ENCODE measurements at places on chromosomes 3 and 15.

GRCh38 chr3:15310491-15311370 is 21.7 kb downstream of the SH3BP5 start:
- peak; percentile 76 for DNase-seq

- DNase-seq = no peak
Observed at GRCh38 chr3:115828401-115828800, 205.1 kb downstream of the GAP43 start.

GRCh38 chr15:67760901-67761300 is 64.4 kb upstream of the SKOR1 start:
- DNase-seq = no peak

GRCh38 chr3:146177519-146177918 is 16.5 kb upstream of the PLOD2 start:
- no peak for DNase-seq

DNA sequence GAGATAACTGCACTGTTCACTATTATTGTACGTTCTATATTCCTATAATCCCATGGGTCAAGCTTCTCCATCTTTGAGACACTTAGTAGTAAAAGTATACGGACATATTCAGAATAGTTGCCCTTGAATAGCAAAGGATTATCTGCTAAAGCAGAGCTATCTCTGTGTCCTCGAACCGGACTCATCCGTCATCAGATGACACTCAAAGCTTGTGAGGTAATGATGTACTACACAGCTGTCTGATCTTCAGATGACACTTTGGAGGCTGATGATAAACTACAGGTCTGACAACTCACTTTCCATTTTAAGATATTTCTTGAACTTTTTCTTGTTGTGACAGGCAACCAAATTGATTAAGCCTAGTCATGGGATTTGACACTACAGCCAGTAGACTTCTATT is 240.2 kb downstream of the SCAPER start:
- no peak for DNase-seq

DNA sequence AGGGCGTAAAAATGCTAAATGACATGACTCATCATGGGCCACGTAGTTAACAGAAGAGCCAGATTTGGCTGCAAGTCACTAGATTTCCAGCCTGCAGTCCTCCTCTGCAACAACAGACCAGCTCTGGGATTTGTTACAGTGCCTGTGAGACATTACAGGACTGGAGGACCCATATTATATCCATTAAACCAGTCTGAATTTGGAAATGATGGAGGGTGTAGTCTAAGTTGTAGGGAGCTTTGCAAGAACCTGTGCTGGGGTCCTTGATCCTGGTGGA is 10.8 kb downstream of the ZNF774 start:
- peak; percentile 92 for DNase-seq

- no peak for DNase-seq
Observed at GRCh38 chr3:135246027-135246426, 451.0 kb downstream of the EPHB1 start.

- no peak for DNase-seq
Observed at GRCh38 chr3:172692751-172693338, 18.0 kb downstream of the NCEH1 start.

DNA sequence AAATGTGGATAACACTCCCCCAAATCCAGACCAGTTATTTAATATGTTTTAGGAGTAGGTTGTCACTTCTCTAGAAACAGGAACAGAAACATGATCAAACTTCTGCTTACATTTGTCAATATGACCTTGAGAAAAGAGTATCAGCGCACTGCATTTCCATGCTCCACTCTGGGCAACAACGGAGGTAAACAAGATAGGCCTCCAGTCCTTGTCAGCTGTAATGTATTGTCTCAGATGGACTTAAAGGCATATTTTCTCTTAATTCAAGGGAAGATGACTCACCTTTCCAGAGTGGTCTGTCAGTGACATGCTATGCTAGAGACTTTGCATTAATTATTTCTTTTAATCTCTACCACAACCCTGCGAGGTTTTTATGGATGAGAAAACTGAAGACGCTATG is 51.6 kb upstream of the TCF12 start:
- DNase-seq = no peak

- no peak for DNase-seq
Observed at GRCh38 chr3:3589715-3590130, 209.5 kb upstream of the LRRN1 start.

DNA sequence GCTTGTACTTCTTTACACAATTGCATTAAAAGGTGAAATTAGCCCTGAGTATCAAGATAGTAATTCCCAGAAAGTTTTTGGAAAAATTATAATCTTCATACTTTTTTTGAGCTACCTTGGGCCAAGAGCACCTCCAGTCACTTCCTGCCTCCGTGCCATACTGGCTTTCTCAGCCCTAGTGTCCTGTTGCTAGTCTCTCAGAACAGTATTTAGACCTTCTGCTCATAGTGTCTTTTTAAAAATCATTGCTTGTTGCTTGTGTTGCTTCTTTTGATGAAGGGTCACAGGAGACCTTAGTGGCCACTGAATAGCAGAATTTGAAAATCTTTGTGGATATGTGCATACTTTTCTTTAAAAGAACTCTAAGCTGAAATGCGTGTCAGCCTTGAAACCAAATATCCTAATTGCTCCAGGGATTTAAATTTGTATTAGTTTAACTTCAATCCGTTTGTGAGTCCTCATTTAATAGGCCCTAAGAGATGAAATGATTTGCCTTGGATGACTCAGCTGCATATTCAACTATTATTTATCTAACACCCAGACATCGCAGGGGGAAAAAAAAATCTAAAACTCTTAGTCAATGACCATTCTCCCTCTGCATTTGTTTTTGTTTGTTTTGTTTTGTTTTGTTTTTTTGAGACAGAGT is 29.1 kb upstream of the LXN start:
- DNase-seq = no peak

DNA sequence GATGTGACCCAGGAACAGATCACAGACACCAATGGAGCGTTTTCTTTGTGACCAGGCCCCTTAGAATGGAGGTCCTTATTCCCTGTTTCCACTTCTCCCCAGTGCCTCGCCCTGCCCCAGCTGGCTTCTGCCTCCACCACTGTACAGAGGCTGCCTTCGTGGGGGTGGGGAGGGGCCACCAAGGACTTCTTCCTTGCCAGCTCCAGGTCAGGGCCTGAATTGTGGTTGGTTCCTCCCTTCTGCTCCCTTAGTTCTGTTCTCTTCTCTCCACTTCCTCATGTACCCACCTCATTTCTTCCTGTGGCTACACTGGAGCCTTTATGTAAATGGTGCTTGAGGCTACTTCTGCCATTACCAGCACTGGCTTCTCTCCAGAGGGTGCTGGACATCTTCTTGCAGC is 16.4 kb downstream of the TGM4 start:
- DNase-seq = no peak

GRCh38 chr15:89761929-89762328 is 10.9 kb upstream of the MESP1 start:
- no peak for DNase-seq

DNA sequence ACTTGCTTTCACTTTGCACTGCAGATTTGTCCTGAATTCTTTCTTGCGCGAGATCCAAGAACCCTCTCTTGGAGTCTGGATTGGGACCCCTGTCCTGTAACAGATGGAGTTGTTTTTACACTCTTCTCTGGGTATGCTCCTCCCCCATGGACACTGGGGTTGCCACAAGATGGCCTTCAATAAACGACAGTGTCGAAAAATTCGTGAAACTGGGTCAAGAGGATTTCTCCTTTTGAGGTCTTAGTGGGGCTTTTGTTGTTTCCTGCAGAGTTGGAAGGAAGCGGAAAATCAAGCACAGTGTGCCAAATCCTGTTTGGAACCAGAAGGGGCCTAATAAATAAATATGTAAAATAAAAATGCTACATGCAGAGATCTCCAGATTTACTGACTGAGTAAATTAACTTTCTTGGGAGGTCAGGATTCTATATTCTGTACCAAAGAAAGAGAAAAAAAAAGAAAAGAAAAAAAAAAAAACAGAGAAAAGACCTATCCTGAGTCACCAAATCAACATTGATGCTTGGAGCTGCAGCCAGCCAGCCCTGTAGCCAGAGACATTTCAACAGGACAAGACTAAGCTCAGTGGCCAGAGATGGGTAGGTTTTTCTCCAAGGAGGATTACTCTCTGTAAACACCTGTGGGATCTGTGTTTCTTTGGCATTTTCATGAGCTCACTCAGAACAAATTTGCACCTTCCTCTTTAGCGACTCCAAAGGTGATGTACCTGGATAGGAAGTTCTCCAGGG is 24.8 kb downstream of the CCDC80 start:
- no peak for DNase-seq

DNA sequence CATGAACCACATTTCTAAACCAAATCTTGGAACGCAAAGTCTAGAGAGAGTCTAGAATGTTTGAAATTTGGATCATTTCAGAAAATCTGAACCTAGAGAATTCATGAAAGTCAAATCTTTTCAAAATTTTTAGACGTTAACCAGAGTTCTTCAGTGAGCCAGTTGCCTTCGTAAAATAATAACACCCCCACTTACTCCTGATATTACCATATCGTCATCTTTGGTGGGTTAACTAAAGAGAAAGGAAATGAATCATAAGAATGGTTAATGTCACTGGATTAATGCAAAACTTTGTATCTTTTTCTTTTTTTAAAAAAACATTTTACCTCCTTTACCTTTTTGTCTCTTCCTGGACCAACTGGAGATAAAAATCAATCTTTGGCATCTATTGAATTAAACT is 1.2 kb upstream of the ZBED2 start:
- DNase-seq = no peak

GRCh38 chr3:136146981-136147729 is 49.0 kb downstream of the MSL2 start:
- no peak for DNase-seq

DNA sequence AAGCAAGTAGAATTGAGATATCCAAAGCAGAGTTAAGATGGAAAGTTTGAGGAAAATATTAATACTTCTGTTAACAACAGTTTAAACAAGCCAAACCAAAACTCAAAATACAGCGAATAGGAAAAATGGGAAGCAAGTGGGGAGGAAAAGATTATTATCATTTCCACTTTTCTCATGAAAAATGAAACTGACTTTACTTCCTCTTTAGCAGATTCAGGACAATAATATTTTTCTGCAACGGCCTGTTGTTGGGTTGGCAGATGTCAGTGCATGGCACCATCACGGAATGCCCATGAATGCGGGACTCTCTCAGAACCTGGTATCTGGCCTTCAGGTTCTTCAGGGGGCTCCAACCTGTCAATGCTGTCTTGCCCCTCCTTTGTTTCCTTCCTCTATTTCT is 11.1 kb downstream of the ANKUB1 start:
- DNase-seq = no peak

DNA sequence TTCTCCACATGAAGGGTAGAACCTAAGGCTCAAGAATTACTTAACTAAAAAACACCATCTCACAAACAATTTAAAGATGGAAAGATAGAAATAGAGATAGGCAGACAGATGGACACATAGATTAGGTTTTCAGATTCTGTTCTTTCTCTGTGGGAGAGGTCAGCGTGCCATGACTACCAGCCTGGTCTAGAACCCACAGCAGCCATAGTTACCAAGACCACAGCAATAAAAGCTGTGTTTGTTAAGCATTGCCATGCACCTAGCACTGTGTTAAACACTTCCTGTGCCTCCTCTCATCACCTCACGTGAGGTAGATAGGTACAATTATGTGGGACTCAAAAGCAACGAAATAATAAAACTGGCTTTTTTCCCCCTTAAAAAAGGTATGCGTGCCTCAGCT is 83.1 kb upstream of the TSEN2 start:
- DNase-seq = no peak

DNA sequence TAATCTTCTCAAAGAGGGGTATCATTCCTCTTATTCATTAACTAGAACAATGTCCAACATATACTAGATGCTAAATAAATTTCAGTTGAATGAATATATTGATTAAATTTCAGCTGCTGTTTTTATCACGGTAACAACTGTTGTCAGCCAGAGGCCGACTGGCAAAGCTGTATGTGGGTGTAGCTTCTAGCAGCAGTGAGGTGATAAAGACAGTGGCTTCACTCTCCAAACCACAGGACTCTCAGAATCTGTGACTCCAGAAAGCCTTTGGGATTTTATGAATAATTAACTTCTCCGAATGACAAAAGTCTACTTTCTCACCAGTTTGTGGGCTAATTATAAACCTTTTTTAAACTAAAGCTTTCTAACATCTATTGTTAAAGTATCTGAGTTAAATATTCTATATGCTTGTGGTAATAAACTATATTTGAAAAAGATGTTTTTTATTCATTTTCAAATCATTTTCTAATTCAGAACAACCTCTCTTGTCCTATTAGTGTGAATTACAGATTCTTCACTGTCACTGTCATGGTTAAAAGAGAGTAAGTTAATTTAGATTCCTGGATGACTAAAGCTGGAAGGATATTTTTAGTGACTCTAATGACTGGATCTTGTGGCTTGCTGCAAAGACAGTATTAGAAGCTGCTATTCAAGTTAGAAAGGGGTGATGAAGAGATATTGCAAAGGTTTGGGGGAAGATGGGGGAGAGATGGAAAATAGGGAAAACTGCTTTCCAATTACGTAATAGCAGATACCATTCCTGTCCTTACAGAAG is 796.4 kb upstream of the ARPP21 start:
- no peak for DNase-seq

GRCh38 chr3:78951342-78951945 is 816.4 kb downstream of the ROBO1 start:
- no peak for DNase-seq

DNA sequence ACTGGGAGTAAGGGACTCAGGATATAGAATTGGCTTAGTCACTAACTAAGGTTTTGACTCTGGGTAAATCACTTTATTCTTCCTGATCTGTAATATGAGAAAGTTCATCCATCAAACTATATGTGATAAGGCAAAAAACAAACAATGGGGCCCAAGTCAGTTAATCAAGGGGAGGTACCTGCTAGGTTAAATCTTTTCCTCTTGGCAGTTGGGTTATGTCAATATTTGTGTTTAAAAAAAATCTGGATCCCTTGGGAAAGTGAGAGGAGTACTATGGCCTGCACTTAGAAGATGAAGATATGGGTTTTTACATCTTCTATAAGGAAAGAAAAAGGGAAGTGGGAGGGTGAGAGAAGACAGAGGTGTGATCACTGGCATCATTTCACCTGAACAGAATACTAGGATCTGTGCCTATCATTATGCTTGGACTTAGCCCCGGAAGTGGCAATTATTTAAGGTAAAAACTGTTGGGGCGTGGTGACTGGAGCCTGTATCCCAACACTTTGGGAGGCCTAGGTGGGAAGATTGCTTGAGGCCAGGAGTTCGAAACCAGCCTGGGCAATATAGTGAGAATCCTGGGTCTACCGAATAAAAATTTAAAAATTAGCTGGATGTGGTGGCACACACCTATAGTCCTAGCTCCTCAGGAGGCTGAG is 2.8 kb upstream of the SLC28A2 start:
- DNase-seq = no peak

GRCh38 chr3:156518726-156519125 is 36.2 kb downstream of the SSR3 start:
- DNase-seq = no peak

DNA sequence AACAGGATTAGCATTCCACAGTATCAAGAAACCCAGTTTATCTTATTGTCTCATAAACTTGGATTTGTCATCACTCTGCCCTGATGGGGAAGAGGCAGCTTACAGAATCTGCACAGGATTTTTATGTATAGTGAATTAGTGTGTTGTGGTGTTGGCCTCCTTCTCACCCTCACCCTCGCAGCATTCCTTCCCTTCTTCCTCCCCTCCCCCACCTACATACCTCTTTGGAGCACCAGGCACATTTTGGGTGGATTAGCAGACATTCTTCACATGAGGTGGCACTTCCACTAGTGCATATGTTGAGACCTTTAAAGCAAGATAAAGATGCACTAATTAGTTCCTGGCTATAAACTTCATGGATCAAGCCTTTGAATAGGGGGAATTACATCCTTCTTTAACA is 13.9 kb downstream of the ITGB5 start:
- no peak for DNase-seq

GRCh38 chr3:112119962-112120836 is 12.8 kb downstream of the GCSAM start:
- no peak for DNase-seq

Measured in umbilical cord (tissue), 2 donors.